Vagina (tissue), 2 donors: ENCODE measurements at places on chromosomes 3 and 15. TPM values are rescaled to one million over a fixed set of nuclear protein-coding genes. Genes with fewer than 3 reads are reported as not detected.

The CRBN gene
- 30.7 TPM for total RNA-seq

The GPR149 gene
- total RNA-seq, result not detected

The TRIM59 gene
- 6.1 TPM for total RNA-seq

The DUOXA2 gene
- 1.5 TPM for total RNA-seq

The FAH gene
- total RNA-seq, result 27.3 TPM

The ERC2 gene
- 1.2 TPM for total RNA-seq

The GOLGB1 gene
- 45.4 TPM for total RNA-seq

The SLC6A1 gene
- total RNA-seq, result 2.0 TPM

The FLNB gene
- total RNA-seq, result 147 TPM

The NEK10 gene
- total RNA-seq, result not detected

The GOLGA6B gene
- total RNA-seq, result not detected

The CP gene
- total RNA-seq, result 26.3 TPM

The PDIA5 gene
- total RNA-seq, result 18.9 TPM

The CHRFAM7A gene
- not detected for total RNA-seq

The PRR20G gene
- not detected for total RNA-seq

The SLC38A3 gene
- total RNA-seq, result 2.0 TPM

The CFAP100 gene
- total RNA-seq, result not detected

The PLSCR5 gene
- not detected for total RNA-seq

The C3orf52 gene
- 8.1 TPM for total RNA-seq

The SLC49A4 gene
- total RNA-seq, result 15.7 TPM

The RBP2 gene
- total RNA-seq, result not detected

The GATA2 gene
- 50.6 TPM for total RNA-seq

The RNU5B-1 gene
- total RNA-seq, result not detected

The MORC1 gene
- total RNA-seq, result not detected

The ADIPOQ gene
- 36.6 TPM for total RNA-seq

The PLS1 gene
- total RNA-seq, result 3.9 TPM

The ALDH1A2 gene
- total RNA-seq, result 22.1 TPM

The RPSA gene
- total RNA-seq, result 1,049 TPM

The SCG5 gene
- 6.1 TPM for total RNA-seq

The DNASE1L3 gene
- total RNA-seq, result 13.3 TPM

The C15orf39 gene
- 20.9 TPM for total RNA-seq

The TOPBP1 gene
- 28.2 TPM for total RNA-seq

The WDR72 gene
- total RNA-seq, result not detected

The SEMA6D gene
- total RNA-seq, result 34.9 TPM

The GPR160 gene
- total RNA-seq, result 1.2 TPM

The PPP1R14D gene
- total RNA-seq, result not detected

The CHRNA7 gene
- 10.1 TPM for total RNA-seq

The ZPLD1 gene
- not detected for total RNA-seq

The DPPA2 gene
- not detected for total RNA-seq

The GP5 gene
- total RNA-seq, result not detected
